Activated CD4-positive, alpha-beta T cell treated with anti-CD3 and anti-CD28 coated beads for 1 hour (primary cell): ENCODE measurements at places on chromosomes 7 and 10.
A peak's percentile ranks its signal among the peaks of the same experiment; 100 is the strongest.

- peak; percentile 29 for DNase-seq
Observed at GRCh38 chr7:151085691-151086620, at the start of gene AGAP3. Gene AGAP3, plus strand, starts transcription at chr7:151086475. Its CDS starts 267 bp downstream, at chr7:151086742.

- no peak for DNase-seq
Observed at GRCh38 chr7:106326594-106327537, 42.1 kb upstream of the NAMPT start.

DNA sequence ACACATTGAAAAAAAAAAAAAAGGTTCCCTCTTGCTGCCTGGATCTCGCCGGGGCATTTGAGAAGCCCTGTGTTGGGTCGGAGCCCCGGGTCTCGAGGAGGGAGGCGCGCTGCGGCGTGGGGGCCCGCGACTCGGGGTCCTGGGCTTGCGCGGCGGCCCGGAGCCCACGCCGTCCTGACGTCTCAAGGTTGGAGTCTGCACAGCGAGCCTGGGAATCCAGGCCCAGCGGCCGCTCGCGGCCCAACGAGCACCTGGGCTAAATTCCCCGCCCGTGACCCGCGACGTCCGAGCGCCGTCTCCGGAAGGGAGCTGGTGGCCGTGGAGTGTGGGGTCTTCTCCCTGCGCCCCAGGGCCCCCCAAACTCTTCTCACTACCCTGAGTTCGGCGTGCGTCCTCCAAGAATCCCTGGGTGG is 1.4 kb upstream of the CTBP2 start:
- DNase-seq, result no peak

- no peak for DNase-seq
Observed at GRCh38 chr10:30472414-30473155, 38.6 kb downstream of the MAP3K8 start.

GRCh38 chr7:22842383-22842941 is 19.8 kb upstream of the TOMM7 start:
- no peak for DNase-seq

DNA sequence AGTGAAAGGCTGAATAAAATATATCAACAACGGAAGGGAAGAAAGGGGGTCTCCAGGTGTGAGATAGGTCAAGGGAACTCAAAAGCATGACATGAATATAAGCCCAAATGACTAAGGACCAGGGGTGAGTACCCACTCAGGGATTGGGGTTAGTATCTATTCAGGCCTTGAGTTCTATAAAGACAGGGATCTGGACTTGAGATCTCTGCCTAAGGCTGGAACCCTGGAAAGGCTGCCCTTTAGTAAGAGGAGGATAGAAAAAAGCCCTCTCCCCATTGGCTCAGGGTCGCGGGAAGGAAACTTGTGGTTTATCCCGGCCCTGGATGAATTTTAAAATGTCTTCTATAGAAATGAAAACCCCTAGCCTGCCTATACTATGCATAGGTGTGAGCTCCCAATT is 2.4 kb upstream of the ITPRIP start:
- DNase-seq, result no peak

- no peak for DNase-seq
Observed at GRCh38 chr7:137003086-137003485, 134.6 kb downstream of the CHRM2 start.
